ENCODE measurements at places on chromosomes 2 and 18. TPM values are rescaled to one million over a fixed set of nuclear protein-coding genes. Genes with fewer than 3 reads are reported as not detected.

The RESP18 gene
- not detected for total RNA-seq

The GTF2A1L gene
- not detected for total RNA-seq

The ASPRV1 gene
- 1.5 TPM for total RNA-seq

The TRABD2A gene
- 53.6 TPM for total RNA-seq

The DSEL gene
- 0.39 TPM for total RNA-seq

The TIA1 gene
- 116 TPM for total RNA-seq

- no peak for DNase-seq
Observed at GRCh38 chr2:146481629-146482028, 1363.2 kb upstream of the ACVR2A start.

DNA sequence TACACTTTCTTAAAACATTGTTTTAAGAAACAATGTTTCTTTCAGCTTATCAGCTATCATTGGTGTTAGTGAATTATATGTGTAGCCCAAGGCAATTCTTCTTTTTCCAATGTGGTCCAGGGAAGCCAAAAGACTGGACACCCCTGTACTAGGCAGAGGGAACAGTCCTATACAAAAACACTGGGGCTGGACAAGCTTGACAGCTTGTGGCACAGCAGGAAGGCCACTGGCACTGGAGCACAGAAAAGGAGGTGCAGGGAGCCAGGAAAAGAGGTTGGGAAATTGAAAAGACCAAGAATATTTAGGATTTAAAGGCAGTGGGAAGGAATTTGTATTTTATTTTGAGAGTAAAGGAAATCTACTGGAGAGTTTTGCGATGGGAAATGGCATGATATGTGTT, 47.7 kb downstream of the SRD5A2 start:
- DNase-seq = no peak

GRCh38 chr2:164700390-164700789, 79.1 kb upstream of the GRB14 start:
- DNase-seq = no peak

- no peak for DNase-seq
Observed at GRCh38 chr2:186748354-186748753, 54.5 kb downstream of the FAM171B start.

- no peak for DNase-seq
Observed at GRCh38 chr2:187155476-187155875, 292.6 kb downstream of the CALCRL start.

- DNase-seq = no peak
Observed at GRCh38 chr2:135152361-135152760, 100.3 kb downstream of the RAB3GAP1 start.

DNA sequence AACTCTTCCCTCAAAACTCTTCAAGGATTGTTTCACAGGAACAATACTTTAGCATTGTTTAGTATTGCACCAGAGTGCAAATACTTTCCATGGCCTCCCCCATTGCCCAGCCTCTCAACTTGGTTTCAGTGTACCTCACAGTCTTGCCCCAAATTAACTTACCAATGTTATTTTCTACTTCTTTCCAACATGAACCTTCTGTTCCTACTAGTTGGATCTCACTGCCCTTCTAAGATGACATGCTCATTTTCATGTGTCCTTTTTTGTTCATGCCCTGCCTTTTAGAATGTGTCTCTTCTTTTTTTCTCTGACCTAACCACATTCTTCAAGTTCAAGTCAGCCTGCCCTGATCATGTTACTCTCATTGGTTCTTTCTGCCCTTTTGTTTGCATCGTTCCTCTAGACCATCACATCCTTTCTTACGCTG, 4.1 kb downstream of the SPATS2L start:
- no peak for DNase-seq

GRCh38 chr2:1701020-1701419, 43.3 kb downstream of the PXDN start:
- no peak for DNase-seq

DNA sequence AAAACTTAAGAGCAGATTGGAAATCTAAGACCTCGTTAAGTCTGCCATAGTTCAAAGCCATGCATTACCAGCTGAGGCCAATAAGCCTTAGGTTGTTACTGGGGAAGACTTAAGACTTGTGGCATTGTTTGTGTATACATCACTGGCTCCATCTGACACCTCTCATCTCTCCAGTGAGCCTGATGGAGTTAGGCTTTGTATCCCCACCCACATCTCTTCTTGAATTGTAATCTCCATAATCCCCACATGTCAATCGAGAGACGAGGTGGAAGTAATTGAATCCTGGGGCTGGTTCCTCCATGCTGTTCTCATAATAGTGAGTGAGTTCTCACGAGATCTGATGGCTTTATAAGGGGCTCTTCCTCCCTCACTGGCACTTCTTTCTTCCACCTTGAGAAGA, 404.6 kb downstream of the ARHGAP15 start:
- DNase-seq = no peak

DNA sequence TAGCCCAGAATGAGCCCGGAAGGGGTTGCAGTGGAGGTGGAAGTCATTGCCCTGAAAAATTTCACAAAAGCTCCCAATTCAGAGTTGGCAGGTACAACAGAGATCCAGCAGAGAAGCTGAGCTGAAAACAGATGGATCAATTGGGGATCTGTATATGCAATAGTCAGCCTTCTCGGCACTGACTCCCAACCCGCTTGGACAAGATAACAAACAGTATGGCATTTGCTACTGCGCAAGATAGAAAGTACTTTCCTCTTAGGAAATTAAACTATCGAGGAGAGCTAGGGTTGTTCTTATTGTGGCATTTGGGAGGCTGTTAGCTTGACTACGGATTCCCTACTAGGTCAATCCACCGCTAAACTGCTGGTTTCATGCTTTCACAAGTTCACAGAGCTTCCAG, 11.6 kb upstream of the IER3IP1 start:
- no peak for DNase-seq

GRCh38 chr2:43634604-43635306, 2.3 kb upstream of the PLEKHH2 start:
- no peak for DNase-seq

- DNase-seq = no peak
Observed at GRCh38 chr2:7971841-7972240, 710.0 kb upstream of the ID2 start.

- DNase-seq = no peak
Observed at GRCh38 chr2:240839152-240840143, 19.4 kb upstream of the KIF1A start.

- DNase-seq = no peak
Observed at GRCh38 chr18:49061239-49061990, 110.7 kb upstream of the SMAD7 start.

- DNase-seq = no peak
Observed at GRCh38 chr2:172449911-172450550, 22.6 kb downstream of the ITGA6 start.
